ENCODE measurements at places on chromosomes 2 and 18.

- H3K27me3 ChIP-seq, result peaks cover 63% of the 10 kb centered on the region
- H3K36me3 ChIP-seq, result no peaks in the 10 kb centered on the region
- peaks cover 8% of the 10 kb centered on the region for H3K4me1 ChIP-seq
- DNase-seq, result no peak
Measured at GRCh38 chr18:58866066-58866772, 1.5 kb downstream of the ZNF532 start.

- no peak overlapping the region for H3K4me3 ChIP-seq
- no peak for DNase-seq
- H3K27me3 ChIP-seq, result no peaks in the 10 kb centered on the region
Measured at GRCh38 chr18:28541276-28541930, 364.5 kb upstream of the CDH2 start.

GRCh38 chr2:151120011-151120410 is 141.7 kb downstream of the RBM43 start:
- peaks cover 10% of the 10 kb centered on the region for H3K27me3 ChIP-seq
- H3K4me3 ChIP-seq, result no peak overlapping the region
- no peaks in the 10 kb centered on the region for H3K36me3 ChIP-seq
- no peak for DNase-seq
- H3K4me1 ChIP-seq, result no peaks in the 10 kb centered on the region

DNA sequence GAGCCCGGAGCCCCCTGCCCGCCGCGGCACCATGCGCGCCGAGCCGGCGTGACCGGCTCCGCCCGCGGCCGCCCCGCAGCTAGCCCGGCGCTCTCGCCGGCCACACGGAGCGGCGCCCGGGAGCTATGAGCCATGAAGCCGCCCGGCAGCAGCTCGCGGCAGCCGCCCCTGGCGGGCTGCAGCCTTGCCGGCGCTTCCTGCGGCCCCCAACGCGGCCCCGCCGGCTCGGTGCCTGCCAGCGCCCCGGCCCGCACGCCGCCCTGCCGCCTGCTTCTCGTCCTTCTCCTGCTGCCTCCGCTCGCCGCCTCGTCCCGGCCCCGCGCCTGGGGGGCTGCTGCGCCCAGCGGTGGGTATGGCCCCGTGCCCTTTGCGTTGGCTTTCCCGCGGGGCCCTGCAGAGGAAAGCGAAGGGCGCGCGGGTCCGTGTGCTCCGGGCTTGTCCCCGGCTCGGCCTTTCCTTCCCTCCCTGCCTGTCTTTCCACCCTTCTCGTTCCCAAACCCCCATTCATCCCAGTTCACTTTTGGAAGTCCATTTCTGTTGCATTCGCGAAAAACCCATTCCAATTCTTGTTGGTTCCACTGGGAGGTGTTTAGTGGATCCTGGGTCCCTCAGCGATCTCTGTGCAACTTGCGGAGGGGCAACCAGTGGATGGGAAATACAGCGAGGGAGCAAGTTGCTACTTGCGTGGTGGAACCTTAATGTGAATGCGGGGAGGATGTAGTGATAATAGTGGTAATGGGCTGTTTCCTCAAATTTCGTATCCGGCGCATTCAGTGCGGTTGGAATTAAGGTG is 599 bp downstream of the ADAM23 start:
- H3K4me1 ChIP-seq, result peaks cover 12% of the 10 kb centered on the region
- H3K27me3 ChIP-seq, result peaks cover 63% of the 10 kb centered on the region
- DNase-seq, result peak; percentile 20
- H3K27ac ChIP-seq, result no peak overlapping the region

DNA sequence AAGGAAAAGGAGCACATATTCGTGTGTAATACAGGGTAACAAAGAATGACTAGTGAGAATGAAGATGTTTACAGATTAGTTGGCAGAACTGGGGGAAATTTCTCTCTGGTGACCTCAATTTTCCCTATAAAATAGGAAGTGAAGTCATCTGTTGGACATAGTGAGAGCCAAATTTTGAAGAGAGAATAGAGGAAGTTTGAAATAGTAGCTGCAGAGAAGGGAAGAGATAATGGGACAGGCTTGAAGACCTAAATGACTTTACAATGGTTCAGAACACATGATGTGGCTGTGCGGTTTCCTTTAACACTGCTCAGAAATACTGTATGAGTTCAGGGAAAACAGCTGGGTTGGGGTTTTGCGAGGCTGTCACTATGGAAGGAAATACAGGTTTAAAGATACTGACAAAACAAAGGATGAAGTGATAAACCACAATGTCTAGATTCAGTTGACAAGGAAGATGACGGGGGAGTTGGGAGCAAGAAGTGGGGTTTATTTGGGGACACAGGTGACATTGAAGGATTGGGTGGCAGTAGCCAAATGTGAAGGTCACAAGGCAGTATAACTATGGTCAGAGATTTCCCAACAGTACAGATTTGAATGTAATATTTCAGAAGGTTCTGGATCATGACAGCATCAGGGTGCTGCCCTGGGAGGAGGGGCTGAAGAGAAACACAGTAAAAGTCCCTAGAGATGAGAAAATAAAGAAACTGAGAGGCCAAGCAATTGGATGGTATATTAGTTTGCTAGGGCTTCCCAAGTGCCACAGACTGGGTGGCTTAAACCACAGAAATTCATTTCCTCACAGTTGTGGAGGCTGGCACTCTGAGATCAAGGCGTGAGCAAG is 82.6 kb upstream of the TANK start:
- H3K4me1 ChIP-seq, result peaks cover 47% of the 10 kb centered on the region
- H3K27me3 ChIP-seq, result no peaks in the 10 kb centered on the region
- peak overlapping the region; percentile 87 for H3K27ac ChIP-seq
- peak; percentile 92 for DNase-seq

- DNase-seq, result no peak
- H3K36me3 ChIP-seq, result no peaks in the 10 kb centered on the region
- H3K4me1 ChIP-seq, result no peaks in the 10 kb centered on the region
- H3K27ac ChIP-seq, result no peak overlapping the region
- H3K27me3 ChIP-seq, result peaks cover 8% of the 10 kb centered on the region
Measured at GRCh38 chr18:54967786-54968185, 8.5 kb upstream of the CCDC68 start.

- peaks cover 3% of the 10 kb centered on the region for H3K27me3 ChIP-seq
- H3K27ac ChIP-seq, result no peak overlapping the region
- H3K36me3 ChIP-seq, result no peaks in the 10 kb centered on the region
- peaks cover 3% of the 10 kb centered on the region for H3K4me1 ChIP-seq
- DNase-seq, result no peak
- H3K4me3 ChIP-seq, result no peak overlapping the region
Measured at GRCh38 chr2:16026816-16027501, 86.6 kb downstream of the MYCN start.
